Islet precursor cell (in vitro differentiated cells): ENCODE measurements at places on chromosomes 12 and 14.

DNA sequence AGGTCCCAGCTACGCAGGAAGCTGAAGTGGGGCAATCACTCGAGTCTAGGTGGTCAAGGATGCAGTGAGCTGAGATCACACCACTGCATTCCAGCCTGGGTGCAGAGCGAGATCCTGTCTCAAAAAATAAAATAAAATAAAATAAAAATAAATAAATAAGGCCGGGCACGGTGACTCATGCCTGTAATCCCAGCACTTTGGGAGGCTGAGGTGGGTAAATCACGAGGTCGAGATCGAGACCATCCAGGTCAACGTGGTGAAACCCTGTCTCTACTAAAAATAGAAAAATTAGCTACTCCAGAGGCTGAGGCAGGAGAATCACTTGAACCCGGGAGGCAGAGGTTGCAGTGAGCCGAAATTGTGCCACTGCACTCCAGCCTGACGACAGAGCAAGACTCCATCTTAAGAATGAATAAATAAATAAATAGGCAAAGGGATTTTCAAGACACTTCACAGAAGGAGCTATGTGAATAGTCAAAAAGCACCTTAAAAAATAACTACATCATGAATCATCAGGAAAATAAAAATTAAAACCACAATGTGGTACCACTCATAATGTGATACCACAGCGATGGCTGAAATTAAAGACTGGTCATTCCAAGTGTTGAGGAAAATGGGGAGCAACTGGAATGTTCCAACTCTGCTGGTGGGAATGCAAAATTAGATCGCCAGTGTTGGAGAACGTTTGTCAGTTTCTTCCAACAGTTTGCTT, 92.9 kb upstream of the TBX3 start:
- DNase-seq: no peak

DNA sequence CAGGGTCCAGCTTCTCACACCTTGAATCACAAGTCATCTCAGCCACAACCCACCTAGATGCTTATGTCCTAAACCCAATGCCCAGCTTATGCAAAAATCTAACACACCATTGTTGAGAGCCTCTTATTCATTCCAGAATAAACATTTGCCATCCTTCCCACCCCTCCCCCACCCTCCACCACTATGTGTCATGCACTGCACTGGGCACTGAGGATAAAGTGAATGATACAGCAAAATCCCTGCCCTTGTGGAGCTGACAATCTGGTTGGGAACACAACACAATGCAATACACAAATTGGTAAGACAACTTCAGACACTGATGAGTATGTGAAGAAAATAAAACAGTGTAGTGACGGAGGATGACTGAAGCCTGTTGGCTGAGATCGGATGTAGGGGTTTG, 1.4 kb upstream of the GLTP start:
- no peak for DNase-seq

GRCh38 chr12:98939350-98939749, 294.3 kb downstream of the APAF1 start:
- no peak for DNase-seq

- DNase-seq: no peak
Observed at GRCh38 chr12:23887055-23887835, 62.2 kb downstream of the SOX5 start.

DNA sequence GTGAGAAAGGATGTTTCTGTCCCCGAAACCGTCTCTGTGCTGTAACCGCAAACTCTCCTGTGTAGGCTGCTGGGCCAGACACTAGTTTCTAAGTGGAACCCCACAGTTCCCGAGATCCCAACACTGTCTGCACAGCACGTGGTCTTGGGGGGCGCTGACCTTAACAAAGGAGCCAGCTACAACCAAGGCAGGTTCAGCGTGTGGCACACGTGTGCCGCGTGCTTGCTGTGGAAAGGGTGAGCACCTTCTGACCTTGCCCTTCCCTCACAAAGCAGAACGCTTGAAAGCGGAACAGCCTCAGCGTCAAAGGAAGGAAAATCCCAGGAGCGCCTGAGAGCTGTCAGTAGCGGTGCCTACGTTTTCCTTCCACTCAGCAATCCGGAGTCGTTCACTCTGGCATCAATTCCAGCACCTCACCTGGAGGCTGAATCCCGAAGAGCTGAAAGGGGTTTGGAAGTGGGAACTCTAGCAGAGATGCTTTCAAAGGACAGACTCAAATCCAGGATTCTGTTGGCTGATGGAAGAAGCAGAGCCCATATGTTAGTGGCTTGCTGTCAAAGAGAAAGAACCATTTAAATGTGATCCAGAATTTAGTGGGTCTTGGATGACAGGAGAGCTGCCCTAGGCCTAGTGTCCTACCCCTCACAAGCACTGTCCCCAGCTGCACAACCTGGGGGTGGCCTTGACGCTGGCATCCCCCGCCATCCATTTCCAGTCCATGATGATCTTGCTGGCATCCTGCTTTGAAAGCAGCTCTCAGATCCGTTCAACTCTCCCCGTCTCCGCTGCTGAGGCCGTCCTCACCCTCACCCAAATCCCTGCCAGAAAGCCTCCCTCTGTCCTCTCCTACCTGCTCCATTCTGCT, 27.1 kb downstream of the CCDC92 start:
- no peak for DNase-seq

- DNase-seq: no peak
Observed at GRCh38 chr14:23702656-23703426, 66.7 kb downstream of the DHRS2 start.

DNA sequence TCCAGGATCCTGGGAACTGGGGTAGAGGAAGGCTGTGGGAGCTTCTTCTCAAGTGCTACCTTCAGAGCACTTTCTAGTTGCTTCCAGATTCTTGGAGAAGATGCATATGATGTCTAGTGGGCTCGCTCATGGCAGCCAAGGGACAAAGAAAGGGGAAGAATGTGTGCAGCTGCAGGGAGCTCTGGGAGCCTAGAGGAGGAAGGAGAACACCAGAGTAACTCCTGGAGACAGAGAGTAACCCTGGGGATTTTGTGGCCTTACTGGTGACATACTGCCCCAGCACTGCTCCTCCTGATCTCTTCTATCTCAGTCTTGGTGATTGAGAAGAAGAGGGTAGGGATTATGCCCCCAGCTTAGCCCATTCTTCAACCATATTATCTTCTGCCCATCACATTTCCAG, 10.3 kb upstream of the SP7 start:
- DNase-seq: no peak

- no peak for DNase-seq
Observed at GRCh38 chr12:18428416-18428815, 167.1 kb downstream of the PIK3C2G start.
